A673 (cell line): ENCODE measurements at places on chromosomes 13 and 19. TPM values are rescaled to one million over a fixed set of nuclear protein-coding genes. Genes with fewer than 3 reads are reported as not detected.
A peak's percentile ranks its signal among the peaks of the same experiment; 100 is the strongest.

GRCh38 chr19:41228486-41228885, 9.5 kb downstream of the AXL start:
- no peak overlapping the region for H3K27ac ChIP-seq
- H3K27me3 ChIP-seq: no peaks in the 10 kb centered on the region
- no peak for DNase-seq
- peaks cover 6% of the 10 kb centered on the region for H3K4me1 ChIP-seq
- no peaks in the 10 kb centered on the region for H3K36me3 ChIP-seq

- no peaks in the 10 kb centered on the region for H3K27me3 ChIP-seq
- no peak for DNase-seq
- no peak overlapping the region for H3K27ac ChIP-seq
- H3K36me3 ChIP-seq: no peaks in the 10 kb centered on the region
- H3K4me1 ChIP-seq: no peaks in the 10 kb centered on the region
These were observed 316.2 kb upstream of the HTR2A start for GRCh38 chr13:47213047-47213446.

- no peak overlapping the region for H3K4me3 ChIP-seq
- peaks cover 17% of the 10 kb centered on the region for H3K36me3 ChIP-seq
- H3K27me3 ChIP-seq: no peaks in the 10 kb centered on the region
- DNase-seq: no peak
- peaks cover 10% of the 10 kb centered on the region for H3K4me1 ChIP-seq
- no peak overlapping the region for H3K27ac ChIP-seq
These were observed 51.9 kb downstream of the ESD start for GRCh38 chr13:46745062-46745461.

- H3K36me3 ChIP-seq: no peaks in the 10 kb centered on the region
- no peak overlapping the region for H3K4me3 ChIP-seq
- H3K4me1 ChIP-seq: peaks cover 20% of the 10 kb centered on the region
- no peak for DNase-seq
- no peak overlapping the region for H3K27ac ChIP-seq
These were observed 4.6 kb downstream of the PPP1R14A start for GRCh38 chr19:38251564-38252051.

DNA sequence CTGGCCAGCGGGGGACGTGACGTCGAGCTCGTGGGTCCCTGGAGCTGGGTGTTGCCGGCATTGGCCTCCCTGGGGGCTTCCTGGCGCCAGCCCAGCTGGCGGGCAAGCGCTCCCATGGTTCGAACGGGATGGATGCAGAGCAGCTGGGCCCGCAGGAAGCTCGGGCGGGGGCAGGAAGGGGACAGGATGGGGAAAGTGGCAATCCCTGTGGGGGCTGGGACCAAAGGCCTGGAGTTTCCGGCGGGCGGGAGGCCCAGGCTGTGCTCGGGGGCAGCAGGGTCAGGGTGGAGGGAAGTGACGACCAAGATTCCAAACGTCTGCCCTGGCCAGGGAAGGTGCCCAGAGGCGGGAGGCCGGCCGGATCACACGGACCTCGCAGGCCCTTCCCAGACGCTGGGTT, 19.3 kb downstream of the PALM start:
- H3K36me3 ChIP-seq: no peaks in the 10 kb centered on the region
- no peak overlapping the region for H3K4me3 ChIP-seq
- no peaks in the 10 kb centered on the region for H3K27me3 ChIP-seq
- no peak overlapping the region for H3K27ac ChIP-seq
- H3K4me1 ChIP-seq: no peaks in the 10 kb centered on the region
- DNase-seq: peak; percentile 56

DNA sequence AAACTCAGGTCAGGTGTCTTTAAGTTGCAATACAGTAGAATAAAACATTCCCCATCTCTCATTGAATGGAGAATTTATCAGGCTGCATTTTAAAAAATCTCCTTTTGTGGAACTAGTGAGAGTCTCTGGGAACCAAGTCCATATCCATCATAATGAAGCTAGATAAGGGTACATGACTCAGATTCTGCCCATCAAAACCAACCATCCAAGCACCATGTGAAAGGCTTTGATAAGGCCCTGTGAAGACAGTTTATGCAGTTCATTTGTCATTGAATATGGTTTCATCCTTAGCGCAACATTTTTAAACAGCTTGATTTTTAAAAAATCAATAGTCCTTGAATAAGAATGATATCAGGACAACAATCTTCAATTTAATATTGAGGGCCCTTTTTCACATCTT, 56.3 kb upstream of the DIAPH3 start:
- peaks cover under 1% of the 10 kb centered on the region for H3K4me1 ChIP-seq
- H3K36me3 ChIP-seq: no peaks in the 10 kb centered on the region
- H3K4me3 ChIP-seq: no peak overlapping the region
- DNase-seq: no peak
- no peak overlapping the region for H3K27ac ChIP-seq

- peak within 1 kb of the TSS; percentile 36 for H3K4me3 ChIP-seq
- no peak for DNase-seq
- H3K36me3 ChIP-seq: no peaks in the 10 kb centered on the region
These were observed at the start of gene CPAMD8 for GRCh38 chr19:17026706-17027534. TSS of gene CPAMD8 (minus strand) at chr19:17026810. CDS start at chr19:17026642, 168 bp downstream.

GRCh38 chr19:39038098-39038497, 5.7 kb upstream of the FBXO27 start:
- peaks cover 11% of the 10 kb centered on the region for H3K4me1 ChIP-seq
- H3K27ac ChIP-seq: no peak overlapping the region
- H3K27me3 ChIP-seq: no peaks in the 10 kb centered on the region
- H3K36me3 ChIP-seq: no peaks in the 10 kb centered on the region

- no peak overlapping the region for H3K27ac ChIP-seq
- no peaks in the 10 kb centered on the region for H3K36me3 ChIP-seq
- H3K4me1 ChIP-seq: no peaks in the 10 kb centered on the region
- no peak for DNase-seq
- no peaks in the 10 kb centered on the region for H3K27me3 ChIP-seq
These were observed 26.2 kb downstream of the FOXO1 start for GRCh38 chr13:40640202-40640601.

- H3K27me3 ChIP-seq: no peaks in the 10 kb centered on the region
- no peak for DNase-seq
- no peak overlapping the region for H3K27ac ChIP-seq
These were observed 3.0 kb downstream of the MARK4 start for GRCh38 chr19:45254044-45254531.

GRCh38 chr19:54268936-54269335, 11.9 kb upstream of the LILRB5 start:
- H3K36me3 ChIP-seq: no peaks in the 10 kb centered on the region
- H3K27me3 ChIP-seq: peaks cover 23% of the 10 kb centered on the region
- no peaks in the 10 kb centered on the region for H3K4me1 ChIP-seq
- no peak overlapping the region for H3K27ac ChIP-seq
- no peak for DNase-seq
- no peak overlapping the region for H3K4me3 ChIP-seq

DNA sequence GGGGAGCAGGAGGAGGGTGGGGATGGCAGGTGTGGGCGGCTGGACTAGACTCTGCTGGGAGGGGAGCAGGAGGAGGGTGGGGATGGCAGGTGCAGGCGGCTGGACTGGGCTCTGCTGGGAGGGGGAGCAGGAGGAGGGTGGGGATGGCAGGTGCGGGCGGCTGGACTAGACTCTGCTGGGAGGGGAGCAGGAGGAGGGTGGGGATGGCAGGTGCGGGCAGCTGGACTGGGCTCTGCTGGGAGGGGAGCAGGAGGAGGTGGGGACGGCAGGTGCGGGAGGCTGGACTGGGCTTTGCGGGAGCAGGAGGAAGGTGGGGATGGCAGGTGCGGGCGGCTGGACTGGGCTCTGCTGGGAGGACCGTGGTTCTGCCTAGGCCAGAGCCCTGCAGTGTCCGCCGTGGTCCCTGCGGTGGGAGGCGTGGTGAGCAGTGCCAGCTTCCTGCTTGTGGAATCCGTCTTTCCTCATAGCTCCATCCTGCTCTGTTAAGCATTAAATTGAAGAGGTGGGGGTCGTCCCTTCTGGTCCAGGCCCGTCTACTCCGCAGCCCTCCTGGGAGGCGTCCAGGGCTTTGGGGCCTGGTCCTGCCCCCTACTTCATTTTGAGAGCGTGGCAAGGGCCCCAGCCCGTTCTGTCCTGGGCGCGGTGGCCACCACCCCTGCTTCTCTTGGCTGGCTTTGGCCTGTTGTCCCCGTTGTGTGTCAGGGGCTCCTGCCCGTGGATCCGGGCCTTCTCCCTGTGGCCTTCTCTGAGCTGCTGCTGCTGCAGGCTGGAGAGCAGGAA, 4.7 kb downstream of the SPPL2B start:
- H3K27me3 ChIP-seq: no peaks in the 10 kb centered on the region
- H3K4me1 ChIP-seq: peaks cover 21% of the 10 kb centered on the region
- H3K4me3 ChIP-seq: no peak overlapping the region

DNA sequence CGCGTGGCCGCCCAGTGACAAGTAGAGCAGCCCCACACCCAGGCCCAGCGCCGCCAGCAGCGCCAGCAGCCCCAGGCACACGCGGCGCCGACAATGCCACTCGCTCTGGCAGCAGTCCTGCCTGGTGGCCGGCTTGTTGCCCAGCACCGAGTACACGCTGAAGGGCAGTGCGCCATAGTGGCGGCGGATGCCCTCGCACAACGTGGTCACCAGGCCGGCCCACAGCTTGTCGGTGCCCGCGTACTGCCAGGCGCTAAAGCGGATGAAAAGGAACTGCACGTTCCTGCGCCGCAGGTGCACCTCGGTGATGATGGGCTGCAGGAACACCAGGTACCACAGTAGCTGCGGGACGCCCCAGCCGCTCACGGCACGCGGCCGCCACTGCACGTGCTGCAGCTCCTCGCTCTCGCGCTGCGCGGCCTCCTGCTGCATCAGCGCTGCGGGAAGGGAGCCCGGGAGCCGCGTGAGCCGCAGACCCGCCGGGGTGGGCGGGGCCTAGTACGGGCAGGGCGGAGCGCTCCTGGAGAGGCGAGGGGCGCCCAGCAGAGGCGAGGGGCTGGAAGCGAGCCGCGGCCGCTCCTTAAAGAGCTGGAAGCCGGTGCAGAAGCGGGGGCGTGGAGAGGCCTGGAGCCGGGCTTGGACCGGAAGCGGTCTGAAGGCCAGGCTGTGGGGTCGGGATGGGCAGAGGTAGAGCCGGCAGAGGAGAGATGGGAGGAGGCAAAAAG, 7.3 kb downstream of the NKPD1 start:
- peaks cover 13% of the 10 kb centered on the region for H3K4me1 ChIP-seq
- peaks cover 17% of the 10 kb centered on the region for H3K27me3 ChIP-seq
- no peaks in the 10 kb centered on the region for H3K36me3 ChIP-seq
- peak; percentile 76 for DNase-seq
- H3K4me3 ChIP-seq: peak overlapping the region; percentile 27

DNA sequence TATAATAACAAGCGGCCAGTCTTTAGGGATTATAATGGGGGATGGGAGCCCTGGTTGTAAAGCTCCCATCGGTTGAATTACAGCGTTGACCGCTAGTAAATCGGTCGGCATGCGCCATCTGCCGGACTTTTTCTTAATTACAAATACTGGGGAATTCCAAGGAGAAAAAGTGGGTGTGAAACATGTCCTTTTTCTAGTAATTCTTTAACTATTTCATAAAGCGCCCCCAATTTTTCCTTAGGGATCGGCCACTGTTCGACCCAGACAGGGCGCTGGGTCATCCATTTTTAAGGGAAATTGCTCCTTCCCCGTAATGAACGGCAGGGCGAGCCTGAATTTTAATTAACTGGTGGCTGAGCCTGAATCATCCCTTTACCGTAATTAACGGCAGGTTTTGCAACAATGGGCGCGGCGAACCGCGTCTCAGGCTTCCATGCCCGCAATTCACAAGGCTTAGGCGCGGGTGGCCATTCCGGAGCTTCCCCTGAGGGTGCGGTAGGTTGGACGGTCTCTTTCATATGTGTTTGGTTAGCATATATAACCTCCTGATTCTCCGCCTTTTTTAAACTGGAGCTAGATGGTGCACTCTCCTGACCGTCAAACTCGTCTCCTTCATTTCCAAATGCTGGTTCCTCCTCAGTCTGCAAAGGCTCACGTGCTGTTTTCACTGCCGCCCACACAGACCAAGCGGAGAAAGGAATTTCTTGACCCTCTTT, 30.2 kb upstream of the EVI5L start:
- no peak overlapping the region for H3K27ac ChIP-seq
- DNase-seq: peak; percentile 81
- no peaks in the 10 kb centered on the region for H3K4me1 ChIP-seq
- peak overlapping the region; percentile 27 for H3K4me3 ChIP-seq

GRCh38 chr13:26680123-26680450, 80.5 kb downstream of the GPR12 start:
- DNase-seq: peak; percentile 9
- no peak overlapping the region for H3K27ac ChIP-seq
- no peaks in the 10 kb centered on the region for H3K36me3 ChIP-seq
- H3K4me3 ChIP-seq: no peak overlapping the region

DNA sequence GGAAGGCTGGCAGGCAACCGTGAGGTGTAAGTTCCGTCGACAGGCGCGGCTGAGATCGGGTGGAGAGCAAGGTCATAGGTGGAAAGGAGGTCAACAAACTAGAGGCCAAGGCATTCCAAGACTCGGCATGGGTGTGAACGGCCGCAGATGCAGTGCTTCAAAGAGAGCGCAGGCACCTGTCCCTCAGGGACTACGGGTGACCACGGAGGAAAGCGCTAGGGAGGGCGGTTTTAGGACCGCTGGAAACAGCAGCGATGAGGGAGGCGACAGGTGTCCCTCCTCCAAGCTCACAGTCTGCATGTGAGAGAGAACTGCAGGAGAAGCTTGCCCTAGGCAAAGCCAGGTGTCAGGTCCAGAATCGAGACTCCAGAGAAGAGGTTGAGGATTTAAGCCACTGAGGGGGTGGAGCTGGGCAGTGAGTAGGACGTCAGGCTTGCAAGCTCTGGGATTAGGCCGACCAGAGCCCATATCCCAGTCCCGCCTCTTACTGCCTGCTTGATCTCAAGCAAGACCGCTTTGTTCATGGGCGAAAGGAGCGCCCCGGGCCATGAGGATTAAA, 1.6 kb upstream of the MLNR start:
- H3K27ac ChIP-seq: no peak overlapping the region
- H3K36me3 ChIP-seq: no peaks in the 10 kb centered on the region
- no peak for DNase-seq
- no peak overlapping the region for H3K4me3 ChIP-seq
- H3K4me1 ChIP-seq: peaks cover 10% of the 10 kb centered on the region

DNA sequence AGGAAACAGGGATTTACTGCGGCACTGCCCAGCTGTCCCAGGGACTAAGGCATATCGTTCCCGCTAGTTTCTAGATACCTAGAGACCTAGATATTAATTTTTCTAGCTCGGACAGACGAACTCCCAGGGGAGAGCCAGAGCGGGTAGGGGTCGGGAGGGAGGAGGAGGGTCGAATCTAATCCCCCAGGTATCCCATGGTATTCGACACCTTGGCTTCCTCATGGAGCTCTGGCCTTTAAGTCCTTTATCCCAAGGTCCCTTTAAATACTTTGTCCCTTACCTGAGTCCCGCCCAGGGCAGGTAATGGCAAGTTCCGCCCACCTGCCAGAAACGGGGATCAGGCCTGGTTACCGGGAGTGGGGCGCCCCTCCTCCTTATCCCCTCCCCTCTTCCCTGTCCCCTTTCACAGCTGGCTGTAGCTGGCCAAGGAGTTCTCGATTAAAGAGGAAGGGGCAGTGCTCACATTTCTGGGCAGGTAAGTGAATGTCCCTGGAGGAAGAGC, at the start of gene PRRG2:
TSS of gene PRRG2 (plus strand) at position 310 of the 502 bp plus-strand sequence. CDS start 1,904 bp downstream, outside the sequence.
- peaks cover 8% of the 10 kb centered on the region for H3K36me3 ChIP-seq
- peak within 1 kb of the TSS; percentile 78 for H3K27ac ChIP-seq
- no peaks in the 10 kb centered on the region for H3K27me3 ChIP-seq
- H3K4me1 ChIP-seq: peaks cover 6% of the 10 kb centered on the region
- peak within 1 kb of the TSS; percentile 85 for H3K4me3 ChIP-seq

GRCh38 chr13:33050161-33050560, 33.9 kb downstream of the KL start:
- no peaks in the 10 kb centered on the region for H3K36me3 ChIP-seq
- H3K27me3 ChIP-seq: no peaks in the 10 kb centered on the region
- peaks cover 4% of the 10 kb centered on the region for H3K4me1 ChIP-seq

Gene LGALS4
- total RNA-seq: 0.32 and 0.81 TPM in 2 replicates

Gene NAXD
- 27.9 and 32.0 TPM in 2 replicates for total RNA-seq

Gene C13orf46
- 3.1 and 3.6 TPM in 2 replicates for total RNA-seq

Gene KLF2
- total RNA-seq: 1.9 and 2.1 TPM in 2 replicates

Gene PINLYP
- 14.3 and 15.6 TPM in 2 replicates for total RNA-seq

Gene HRC
- total RNA-seq: not detected in 2 replicates

Gene GARIN5A
- 0.59 and 0.84 TPM in 2 replicates for total RNA-seq

Gene FSTL3
- 5.9 and 6.0 TPM in 2 replicates for total RNA-seq

Gene TUBA3C
- not detected in 2 replicates for total RNA-seq

Gene GGN
- total RNA-seq: 0.83 and 1.3 TPM in 2 replicates
